ENCODE measurements at places on chromosomes 16 and 17. TPM values are rescaled to one million over a fixed set of nuclear protein-coding genes. Genes with fewer than 3 reads are reported as not detected.

DNA sequence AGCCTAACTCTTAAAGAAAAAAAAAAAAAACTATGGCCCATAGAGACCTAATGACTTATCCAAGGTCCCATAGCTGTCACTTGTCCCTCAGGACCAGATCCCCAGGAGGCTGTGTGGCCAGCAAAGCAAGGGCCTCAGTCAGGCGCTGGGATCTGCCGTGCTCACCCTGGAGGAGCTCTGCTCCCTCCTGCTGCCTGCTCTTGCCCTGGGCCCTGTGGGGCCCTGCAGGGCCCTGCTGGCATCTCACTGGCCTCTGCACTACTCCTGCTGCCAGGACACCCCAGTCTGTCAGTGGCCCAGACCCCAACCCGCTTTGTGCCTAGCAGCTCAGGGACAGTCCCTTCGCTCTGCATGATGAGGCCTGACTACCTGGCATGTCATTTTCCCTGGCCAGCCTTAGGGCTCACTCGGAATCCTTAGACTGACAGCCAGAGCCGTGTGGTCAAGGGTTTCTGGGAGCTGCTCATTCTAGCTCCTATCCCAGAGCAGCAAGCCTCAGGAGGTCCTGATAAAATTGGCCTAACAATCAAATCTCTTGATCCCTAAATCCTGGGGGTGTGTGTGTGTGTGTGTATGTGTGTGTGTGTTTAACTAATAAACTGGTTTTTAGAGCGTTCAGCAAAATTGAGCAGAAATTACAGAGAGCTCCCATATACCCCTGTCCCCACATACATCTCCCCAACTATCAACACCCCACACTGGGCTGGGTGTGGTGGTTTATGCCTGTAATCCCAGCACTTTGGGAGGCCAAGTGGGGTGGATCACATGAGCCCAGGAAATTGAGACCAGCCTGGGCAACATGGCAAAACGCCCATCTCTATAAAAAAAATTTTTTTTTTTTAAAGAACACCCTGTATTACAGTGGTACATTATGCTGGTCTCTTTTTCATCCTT, 21.7 kb downstream of the KATNIP start:
- no peaks in the 10 kb centered on the region for H3K27me3 ChIP-seq
- no peak overlapping the region for H3K4me3 ChIP-seq
- no peaks in the 10 kb centered on the region for H3K4me1 ChIP-seq

- no peak overlapping the region for H3K4me3 ChIP-seq
- peaks cover 24% of the 10 kb centered on the region for H3K36me3 ChIP-seq
- peaks cover 2% of the 10 kb centered on the region for H3K4me1 ChIP-seq
- no peaks in the 10 kb centered on the region for H3K27me3 ChIP-seq
- no peak for DNase-seq
- H3K27ac ChIP-seq = no peak overlapping the region
These were observed 22.7 kb downstream of the HAPSTR1 start for GRCh38 chr16:9114112-9114511.

DNA sequence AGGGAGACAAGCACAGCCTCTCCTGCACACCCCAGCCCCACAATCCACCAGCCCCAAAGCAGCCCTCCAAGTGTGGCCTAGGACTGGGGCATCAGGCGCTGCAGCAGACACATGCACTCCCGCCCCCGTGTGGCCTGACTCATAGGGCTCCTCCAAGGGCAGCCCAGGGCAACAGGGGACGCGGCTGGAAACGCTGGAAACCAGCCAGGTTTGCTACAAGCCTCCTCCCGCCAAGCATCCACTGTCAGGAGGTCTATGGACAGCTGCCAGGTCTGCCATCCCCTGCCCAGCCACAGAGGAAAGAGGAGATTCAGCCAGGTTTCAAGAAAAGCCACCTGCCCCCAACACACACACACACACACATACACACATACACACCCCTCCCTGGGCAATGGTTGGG, 25.8 kb downstream of the SRCIN1 start:
- H3K36me3 ChIP-seq = no peaks in the 10 kb centered on the region
- no peak overlapping the region for H3K27ac ChIP-seq

GRCh38 chr17:72984926-72985325, 107.6 kb downstream of the SLC39A11 start:
- no peak overlapping the region for H3K27ac ChIP-seq
- no peaks in the 10 kb centered on the region for H3K27me3 ChIP-seq
- no peak overlapping the region for H3K4me3 ChIP-seq
- no peak for DNase-seq
- H3K36me3 ChIP-seq = no peaks in the 10 kb centered on the region

Gene HSPB9
- not detected for total RNA-seq

DNA sequence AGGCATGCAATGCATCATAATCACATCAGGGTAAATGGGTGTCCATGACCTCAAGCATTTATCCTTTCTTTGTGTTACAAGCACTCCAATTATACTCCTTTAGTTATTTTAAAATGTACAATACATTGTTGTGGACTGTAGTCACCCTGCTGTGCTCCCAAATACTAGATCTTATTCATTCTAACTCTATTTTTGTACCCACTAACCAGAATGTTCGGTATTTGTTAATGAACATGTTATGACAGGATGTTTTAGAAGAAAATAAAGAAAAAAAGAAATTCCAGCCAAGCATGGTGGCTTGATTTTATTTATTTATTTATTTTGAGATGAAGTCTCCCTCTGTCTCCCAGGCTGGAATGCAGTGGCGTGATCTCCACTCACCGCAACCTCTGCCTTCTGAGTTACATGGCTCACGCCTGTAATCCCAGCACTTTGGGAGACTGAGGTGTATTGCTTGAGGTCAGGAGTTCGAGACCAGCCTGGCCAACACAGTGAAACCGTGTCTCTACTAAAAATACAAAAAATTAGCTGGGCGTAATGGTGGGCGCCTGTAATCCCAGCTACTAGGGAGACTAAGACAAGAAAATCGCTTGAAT, 1.8 kb upstream of the NDE1 start:
- peaks cover 9% of the 10 kb centered on the region for H3K36me3 ChIP-seq
- DNase-seq = no peak
